Left ventricle myocardium superior (tissue), 1 donor: ENCODE measurements at places on chromosomes 4 and X.

GRCh38 chr4:182495031-182495430 lies 251.8 kb downstream of the TENM3 start:
- DNase-seq = no peak

- no peak for DNase-seq
Measured at GRCh38 chrX:9569876-9570301, 105.0 kb downstream of the TBL1X start.

DNA sequence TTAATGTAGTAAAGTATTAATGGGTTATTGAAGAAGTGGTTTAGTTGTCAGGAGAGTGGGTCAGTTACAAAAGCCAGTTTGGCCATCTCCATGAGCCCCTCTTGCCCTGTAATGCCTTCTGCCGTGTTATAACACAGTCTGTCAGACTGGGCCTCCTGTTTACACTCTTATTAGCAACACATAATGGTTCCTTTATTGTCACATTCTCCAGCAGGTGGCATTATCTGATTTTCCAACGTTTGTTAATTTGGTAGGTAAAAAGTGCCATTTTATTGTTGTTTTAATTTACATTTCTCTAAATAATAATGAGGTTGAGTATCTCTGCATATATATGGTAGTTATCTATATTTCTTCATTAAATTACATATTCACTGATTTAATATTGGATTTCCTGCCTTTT lies 560.8 kb downstream of the FGF13 start:
- DNase-seq = no peak

GRCh38 chr4:52164116-52164515 lies 113.0 kb downstream of the SPATA18 start:
- no peak for DNase-seq

DNA sequence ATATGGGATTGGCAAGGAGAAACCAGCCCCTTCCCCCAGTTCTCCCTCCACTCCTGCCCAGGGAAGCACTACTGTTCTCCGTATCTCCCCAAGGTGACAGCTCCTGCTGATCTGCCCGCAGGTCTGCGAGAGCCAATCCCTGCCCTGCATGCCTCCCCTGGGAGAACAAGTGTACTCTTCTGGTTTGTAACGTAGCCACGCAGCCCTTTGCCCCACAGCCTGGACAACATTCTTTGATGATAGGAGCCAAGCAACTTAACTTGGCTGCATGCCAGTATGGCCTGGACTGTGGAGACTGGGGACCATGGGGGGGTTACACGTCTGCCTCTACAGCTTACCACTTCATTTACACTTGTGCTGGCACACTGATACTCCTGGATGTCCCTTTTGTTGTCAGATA lies 2.0 kb downstream of the STBD1 start:
- peak; percentile 82 for DNase-seq

DNA sequence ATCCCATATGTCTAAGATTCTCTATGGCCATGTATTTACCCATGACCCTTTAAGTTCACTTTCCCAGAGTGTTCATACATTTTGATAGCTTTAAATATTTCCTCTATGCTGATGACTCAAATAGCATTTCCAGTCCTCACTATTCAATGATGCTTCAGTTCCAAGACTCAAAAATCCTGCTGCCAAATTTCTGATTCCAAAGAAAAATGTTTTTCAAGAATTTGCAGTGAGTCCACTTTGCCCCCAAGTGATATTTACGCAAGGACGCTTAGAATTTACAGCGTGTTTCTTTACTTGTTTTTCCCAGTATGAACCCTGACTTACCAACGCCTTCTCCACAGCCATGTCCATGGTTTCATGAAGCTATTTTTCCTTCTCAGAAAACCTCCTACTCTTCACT lies 127.9 kb upstream of the PCDH18 start:
- no peak for DNase-seq

GRCh38 chr4:165982934-165983333 lies 109.9 kb downstream of the TLL1 start:
- no peak for DNase-seq

DNA sequence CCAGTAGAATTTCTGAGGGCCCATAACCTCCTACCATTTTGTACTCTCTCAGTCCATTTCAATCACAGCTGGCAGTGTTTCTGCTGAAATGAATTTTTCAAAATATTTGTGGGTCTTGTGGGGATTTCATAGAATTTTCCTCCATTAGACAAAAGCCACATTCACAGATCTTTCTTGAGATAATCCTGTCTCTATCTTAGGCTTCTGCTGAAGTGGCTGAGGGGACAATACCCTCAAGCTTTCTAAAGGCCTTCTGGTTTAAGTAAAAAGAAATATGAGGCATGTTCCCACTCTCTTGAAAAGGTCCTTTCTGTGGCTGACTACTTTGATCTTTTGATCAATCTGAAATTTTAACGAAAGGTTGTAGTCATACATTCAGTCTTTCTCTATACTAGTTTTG lies 1930.0 kb upstream of the AGA start:
- DNase-seq = no peak

- DNase-seq = no peak
Measured at GRCh38 chrX:9745417-9746115, 20.1 kb downstream of the GPR143 start.

GRCh38 chr4:122152711-122153226 lies 638 bp downstream of the BLTP1 start:
- DNase-seq = peak; percentile 56

DNA sequence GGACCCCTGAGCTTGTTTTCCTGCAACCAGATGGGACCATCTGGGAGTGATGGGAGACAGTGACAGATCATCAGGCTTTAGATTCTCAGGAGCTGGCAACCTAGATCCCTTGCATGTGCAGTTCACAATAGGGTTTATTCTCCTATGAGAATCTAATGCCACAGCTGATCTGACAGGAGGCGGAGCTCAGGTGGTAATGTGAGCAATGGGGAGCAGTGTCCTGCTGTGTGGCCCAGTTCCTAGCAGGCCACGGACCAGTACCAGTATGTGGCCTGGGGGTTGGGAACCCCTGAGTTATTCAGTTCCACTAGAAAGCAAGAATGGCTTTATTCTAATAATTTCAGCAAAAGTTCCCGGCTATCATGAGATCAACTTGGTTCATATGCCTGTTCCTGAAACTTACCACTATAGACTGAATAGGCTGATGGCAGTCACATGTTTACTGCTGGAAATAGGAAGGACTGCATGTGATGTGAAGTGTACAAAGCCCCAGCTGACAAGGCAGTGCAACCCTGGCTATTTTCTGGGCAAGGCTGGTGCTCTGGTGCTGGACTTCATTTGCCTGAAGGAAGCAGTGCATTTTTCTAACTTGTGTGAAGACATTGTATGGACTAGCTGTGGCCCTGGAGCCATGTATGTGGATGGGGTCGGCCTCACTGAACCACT lies 107.2 kb downstream of the SPRY1 start:
- DNase-seq = no peak

DNA sequence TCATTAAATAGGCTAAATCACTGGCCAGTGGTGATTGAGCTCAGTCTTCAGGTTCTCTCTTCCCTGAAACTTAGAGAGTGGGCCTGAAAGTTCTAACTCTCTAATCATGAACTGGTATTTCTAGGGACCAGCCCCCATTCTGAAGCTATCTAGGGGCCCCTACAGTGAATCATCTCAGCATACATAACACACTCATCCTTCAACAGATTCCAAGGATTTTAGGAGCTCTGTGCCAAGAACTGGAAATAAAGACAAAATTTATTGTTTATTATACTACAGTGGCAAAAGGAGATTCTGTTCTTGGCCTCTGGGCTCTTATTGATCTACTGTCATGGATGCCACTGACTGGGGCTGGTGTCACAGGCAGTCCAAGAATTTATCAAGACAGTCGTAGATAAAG lies 263.8 kb upstream of the IGFBP7 start:
- DNase-seq = no peak

DNA sequence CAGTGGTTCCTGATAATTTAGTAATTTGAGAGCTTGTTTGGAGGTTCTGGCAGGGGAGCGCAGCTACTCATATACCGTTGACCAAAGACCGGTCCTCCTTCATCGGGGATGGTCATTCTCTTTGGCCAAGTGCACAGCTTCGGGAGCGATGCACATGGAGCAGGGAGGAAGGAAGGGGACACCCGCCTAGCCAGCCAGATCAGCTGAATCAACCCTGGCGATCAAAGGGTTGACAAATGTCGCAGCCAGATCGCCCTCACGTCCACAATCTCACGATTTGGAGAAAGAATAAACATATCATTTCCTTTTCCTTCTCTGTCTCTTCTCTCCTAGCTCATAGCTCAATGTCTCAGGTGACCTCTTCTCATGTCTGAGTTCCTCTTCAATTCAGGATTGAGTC lies 11.1 kb downstream of the NDNF start:
- DNase-seq = no peak

GRCh38 chr4:151192556-151193235 lies 84.3 kb upstream of the PRSS48 start:
- no peak for DNase-seq

DNA sequence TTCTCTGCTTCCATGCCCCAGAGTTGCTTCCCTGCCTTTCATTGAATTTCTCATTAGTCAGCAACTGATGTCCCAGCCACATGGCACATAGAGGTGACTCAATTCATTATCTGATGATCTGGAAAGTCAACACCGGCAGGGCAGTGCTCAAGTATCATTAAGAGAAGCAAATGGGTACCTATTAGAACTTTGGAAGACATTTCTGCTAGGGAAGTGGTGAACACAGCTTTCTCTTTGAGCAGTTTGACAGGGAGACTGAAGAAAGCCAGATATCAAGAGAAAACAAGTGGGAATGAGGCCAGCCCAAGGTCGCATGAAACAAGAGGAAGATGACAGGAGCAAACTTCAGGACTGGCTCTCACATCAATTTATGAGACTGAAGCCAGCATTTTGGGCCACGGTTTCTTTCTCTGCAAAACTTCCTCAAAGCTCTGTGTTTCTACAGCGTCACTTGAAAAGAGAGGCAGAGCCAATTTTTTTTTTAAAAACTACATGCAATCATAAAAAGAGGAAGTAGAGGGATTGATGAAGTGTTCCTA lies 108.3 kb upstream of the RPS6KA3 start:
- DNase-seq = no peak

GRCh38 chr4:11404431-11404830 lies 24.3 kb downstream of the HS3ST1 start:
- no peak for DNase-seq

DNA sequence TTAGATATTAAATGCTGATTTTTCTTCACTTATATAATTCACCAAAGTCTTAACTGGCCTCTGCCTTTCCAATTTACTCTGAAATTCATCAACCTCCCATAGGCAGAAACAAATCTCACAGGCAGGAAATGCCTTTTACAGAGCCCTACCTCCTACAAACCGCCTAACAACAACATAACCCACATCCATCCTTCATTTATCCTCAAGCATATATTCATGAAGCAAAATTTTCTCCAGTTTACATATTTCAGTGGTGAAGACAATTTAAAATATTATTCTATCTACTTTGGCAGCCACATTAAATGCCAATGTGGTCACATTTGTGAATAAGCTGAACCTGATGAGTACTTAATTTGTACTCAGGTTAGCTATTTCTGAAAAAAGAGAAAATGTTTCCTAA lies 30.3 kb downstream of the SEPSECS start:
- no peak for DNase-seq

DNA sequence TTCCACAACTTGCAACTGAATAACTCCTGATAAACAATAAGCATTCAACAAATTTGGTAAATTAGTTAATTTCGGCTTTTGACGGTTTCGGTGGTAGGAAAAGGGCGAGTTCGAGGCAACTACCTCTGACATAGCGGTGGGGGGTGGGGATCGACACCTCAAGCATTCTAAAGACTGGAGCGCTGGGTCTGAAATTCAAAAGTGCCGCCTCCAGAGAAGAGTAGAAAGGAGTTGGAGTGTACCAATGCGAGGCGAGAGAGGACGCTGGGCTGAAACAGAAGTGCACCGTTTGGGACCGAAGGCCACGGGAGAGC lies 725 bp downstream of the SMC1A start:
- DNase-seq = no peak

GRCh38 chrX:47198026-47198686 lies 4.5 kb downstream of the UBA1 start:
- DNase-seq = no peak

- DNase-seq = no peak
Measured at GRCh38 chr4:47551682-47552081, 66.6 kb downstream of the ATP10D start.

DNA sequence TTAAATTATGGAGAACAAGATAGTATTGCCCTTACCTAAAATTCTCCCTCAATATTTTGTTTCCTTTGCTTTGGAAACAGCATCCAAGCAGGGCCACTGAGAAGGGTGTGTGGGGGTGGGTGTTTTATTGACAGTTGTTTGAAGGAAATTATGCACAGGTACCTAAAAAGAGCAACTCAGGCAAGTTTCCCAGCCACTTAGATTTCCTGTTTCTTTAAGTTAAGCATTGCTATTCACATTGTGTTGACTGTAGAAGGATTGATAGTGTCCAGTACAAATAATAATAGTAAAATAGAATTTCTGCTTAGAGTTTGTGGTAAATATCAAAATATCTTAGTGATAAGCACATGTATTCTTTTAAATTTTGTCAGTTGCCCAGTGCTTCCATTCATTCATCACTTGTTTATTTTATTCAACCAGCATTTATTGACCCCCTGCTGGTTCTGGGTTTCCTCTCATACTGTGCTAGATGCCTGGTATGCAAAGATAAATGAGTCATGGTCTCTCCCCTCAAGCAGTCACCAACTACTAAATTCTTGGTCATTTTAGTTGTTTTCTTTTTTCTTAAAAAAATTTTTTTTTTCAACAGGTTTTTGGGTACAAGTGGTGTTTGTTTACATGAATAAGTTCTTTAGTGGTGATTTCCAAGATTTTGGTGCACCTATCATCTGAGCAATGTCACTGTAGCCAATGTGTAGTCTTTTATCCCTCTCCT lies 50.0 kb downstream of the GALNT7 start:
- DNase-seq = no peak

- no peak for DNase-seq
Measured at GRCh38 chr4:1723131-1723801, 1.9 kb downstream of the TACC3 start.

GRCh38 chr4:113776679-113777078 lies 15.1 kb upstream of the CAMK2D start:
- no peak for DNase-seq

GRCh38 chrX:13043138-13043537 lies 1.3 kb downstream of the FAM9C start:
- DNase-seq = no peak

GRCh38 chr4:163815776-163816175 lies 321.3 kb downstream of the TMA16 start:
- no peak for DNase-seq

DNA sequence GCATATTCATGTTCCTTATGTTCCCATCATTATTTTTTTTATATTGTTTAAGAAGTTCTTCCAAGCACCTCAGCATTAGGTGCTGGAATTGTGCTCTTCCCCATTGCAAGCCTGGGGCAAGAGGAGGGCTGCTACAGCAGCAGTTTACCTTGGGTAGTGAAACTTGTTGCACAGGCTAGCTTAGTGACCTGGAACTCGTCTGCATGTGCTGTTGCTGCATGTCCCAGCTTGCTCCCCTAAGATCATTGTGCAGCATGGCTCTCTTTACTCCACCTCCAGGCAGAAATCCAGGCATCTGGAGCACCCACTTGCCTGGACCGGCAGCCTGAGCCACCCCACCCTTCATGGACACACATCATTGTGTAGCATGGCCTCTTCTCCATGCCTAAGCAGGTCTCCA lies 776.0 kb downstream of the GLUD2 start:
- DNase-seq = no peak

- DNase-seq = peak; percentile 34
Measured at GRCh38 chrX:134745636-134746409, 87.6 kb upstream of the PLAC1 start.

- no peak for DNase-seq
Measured at GRCh38 chr4:86916392-86916791, 18.4 kb upstream of the AFF1 start.

GRCh38 chr4:181319629-181320028 lies 923.6 kb upstream of the TENM3 start:
- DNase-seq = peak; percentile 31

- DNase-seq = peak; percentile 59
Measured at GRCh38 chrX:135345107-135345589, 35.9 kb downstream of the ETDC start.
